Mesothelial cell of epicardium (in vitro differentiated cells): ENCODE measurements at places on chromosomes 12 and 14.

DNA sequence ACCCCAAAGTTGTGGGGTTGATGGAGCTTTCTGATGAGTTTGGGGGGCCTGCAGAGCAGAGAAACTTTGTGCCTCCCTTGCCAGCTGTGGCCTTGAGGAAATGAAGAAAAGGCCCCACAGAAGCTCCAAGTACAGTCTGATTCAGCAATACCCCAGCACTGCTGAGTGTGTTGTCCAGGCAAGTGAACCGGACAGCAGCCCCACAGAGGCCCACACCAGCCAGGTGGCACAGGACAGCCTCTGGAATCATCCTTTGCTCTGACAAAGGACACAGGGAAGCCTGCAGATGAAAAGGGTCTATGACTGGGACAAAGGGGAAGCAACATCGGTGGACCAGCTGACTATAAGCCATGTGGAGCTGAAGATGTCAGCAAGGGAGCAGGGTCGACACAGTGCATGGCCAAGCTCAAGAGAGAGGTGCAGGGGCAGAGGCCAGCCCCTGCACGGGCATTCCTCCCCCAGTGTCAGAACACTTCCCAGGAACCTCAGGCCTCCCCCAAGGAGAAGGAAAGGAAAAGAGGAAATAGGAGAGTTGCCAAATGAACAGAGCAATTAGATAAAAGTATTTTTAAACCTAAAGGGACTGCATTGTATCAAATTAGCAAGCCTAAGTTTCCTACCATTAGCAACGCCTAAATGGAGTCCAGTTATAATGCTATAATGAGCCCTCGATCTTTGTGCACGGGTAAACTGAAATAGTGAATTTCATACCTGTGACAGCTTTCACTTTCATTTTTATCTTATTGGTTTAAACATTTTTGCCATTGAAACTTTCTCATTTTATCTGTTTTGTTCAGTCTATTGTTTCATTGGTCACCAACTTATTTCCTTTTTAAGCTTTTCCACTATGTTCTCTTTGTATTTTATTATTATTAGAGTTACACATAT is 46.3 kb upstream of the PTGDR start:
- no peak for DNase-seq

DNA sequence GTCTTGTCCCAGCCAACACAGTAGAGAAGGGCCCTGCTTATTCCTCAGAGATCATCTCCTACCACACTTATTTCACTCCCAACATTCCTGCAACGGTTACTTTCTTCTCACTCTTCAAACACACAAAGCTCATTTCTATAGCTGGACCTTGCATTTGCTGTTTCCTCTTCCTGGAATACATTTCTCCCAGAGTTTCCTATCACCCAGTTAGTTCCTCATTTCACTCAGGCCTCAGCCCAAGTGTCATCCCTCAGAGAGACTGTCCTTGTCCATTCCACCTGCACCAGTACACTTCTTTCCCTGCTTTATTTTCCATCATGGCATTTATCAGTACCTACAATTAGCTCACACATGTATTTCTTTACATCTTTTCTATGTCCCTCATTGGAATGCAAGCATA is 14.7 kb upstream of the STK38L start:
- DNase-seq, result no peak

- DNase-seq, result no peak
Observed at GRCh38 chr12:15883536-15883935, 1.3 kb downstream of the STRAP start.

DNA sequence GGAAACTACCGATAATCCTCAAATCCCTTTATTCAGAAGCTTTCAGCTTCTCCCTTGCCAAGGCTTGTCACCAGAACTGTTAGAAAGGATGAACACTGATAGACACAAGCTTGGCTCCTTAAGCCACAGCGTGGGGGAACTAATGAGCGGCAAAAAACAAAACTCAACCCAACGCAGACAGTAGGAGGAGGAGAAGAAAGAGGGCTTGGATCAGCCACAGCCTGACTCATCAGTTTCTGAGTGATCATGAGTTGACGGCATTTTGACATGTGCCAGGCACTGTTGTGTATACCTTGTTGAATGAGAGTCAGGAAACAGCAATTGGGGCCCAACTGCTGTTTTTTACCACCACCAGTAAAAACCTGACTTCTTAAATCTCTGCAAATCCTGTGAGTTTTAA is 23.7 kb downstream of the PLXNC1 start:
- no peak for DNase-seq

GRCh38 chr14:80567905-80568536 is 356.7 kb upstream of the DIO2 start:
- DNase-seq, result no peak

GRCh38 chr12:123941624-123942237 is 30.9 kb downstream of the CCDC92 start:
- no peak for DNase-seq

GRCh38 chr12:122104844-122105243 is 26.3 kb downstream of the MLXIP start:
- DNase-seq, result no peak
